ENCODE measurements at places on chromosomes 5 and 9. TPM values are rescaled to one million over a fixed set of nuclear protein-coding genes. Genes with fewer than 3 reads are reported as not detected.

Gene PCDHGC4
- total RNA-seq: 3.0 TPM

Gene PCDHGA11
- total RNA-seq: 3.3 TPM

Gene BARHL1
- total RNA-seq: not detected

Gene TTC39B
- total RNA-seq: 7.8 TPM

Gene PCDHGA6
- total RNA-seq: 0.80 TPM

Gene LCN9
- 0.57 TPM for total RNA-seq

Gene TRIM7
- total RNA-seq: not detected

Gene BAAT
- 0.36 TPM for total RNA-seq

Gene CCL28
- not detected for total RNA-seq

Gene PCDHGA10
- 14.6 TPM for total RNA-seq

Gene HSDL2
- 27.8 TPM for total RNA-seq

Gene SMIM33
- not detected for total RNA-seq

Gene ENTPD2
- 0.51 TPM for total RNA-seq

Gene PCDHGB2
- total RNA-seq: 0.89 TPM

Gene DBH
- total RNA-seq: not detected

Gene GPR21
- 3.4 TPM for total RNA-seq

Gene ADAMTS2
- 2.1 TPM for total RNA-seq

Gene OLFM1
- total RNA-seq: 1.8 TPM

Gene TAF1L
- not detected for total RNA-seq

Gene SVEP1
- 0.42 TPM for total RNA-seq

Gene MARCHF11
- not detected for total RNA-seq

Gene MRPS27
- total RNA-seq: 60.6 TPM

Gene UGCG
- 27.7 TPM for total RNA-seq

Gene EGFLAM
- total RNA-seq: 0.69 TPM

Gene ARL15
- 30.0 TPM for total RNA-seq

Gene C5orf52
- not detected for total RNA-seq

Gene MEGF9
- 23.4 TPM for total RNA-seq

Gene HMHB1
- total RNA-seq: not detected

Gene GMCL2
- not detected for total RNA-seq

Gene SNX18
- total RNA-seq: 26.3 TPM

Gene CMBL
- 10.0 TPM for total RNA-seq

Gene KCNT1
- total RNA-seq: 0.16 TPM

Gene SLCO6A1
- 2.0 TPM for total RNA-seq

Gene NCS1
- 29.0 TPM for total RNA-seq

Gene F2R
- 28.7 TPM for total RNA-seq

Gene RGS3
- total RNA-seq: 44.2 TPM

Gene GARIN3
- total RNA-seq: not detected

Gene NACC2
- total RNA-seq: 12.9 TPM

Gene OSMR
- total RNA-seq: 0.19 TPM

Gene SPIN1
- total RNA-seq: 151 TPM

Gene CEL
- 5.2 TPM for total RNA-seq
